Activated CD8-positive, alpha-beta T cell treated with anti-CD3 and anti-CD28 coated beads for 36 hours (primary cell): ENCODE measurements at places on chromosomes 6 and 20. TPM values are rescaled to one million over a fixed set of nuclear protein-coding genes. Genes with fewer than 3 reads are reported as not detected.
A peak's percentile ranks its signal among the peaks of the same experiment; 100 is the strongest.

The IYD gene
- total RNA-seq = not detected

The IL20RA gene
- not detected for total RNA-seq

The LRRN4 gene
- not detected for total RNA-seq

The CRISP3 gene
- not detected for total RNA-seq

GRCh38 chr20:63121246-63121645 is 94.7 kb downstream of the YTHDF1 start:
- peaks cover 17% of the 10 kb centered on the region for H3K27me3 ChIP-seq
- no peak for DNase-seq
- H3K4me1 ChIP-seq = no peaks in the 10 kb centered on the region
- no peak overlapping the region for H3K4me3 ChIP-seq
- H3K27ac ChIP-seq = no peak overlapping the region
- H3K36me3 ChIP-seq = no peaks in the 10 kb centered on the region

DNA sequence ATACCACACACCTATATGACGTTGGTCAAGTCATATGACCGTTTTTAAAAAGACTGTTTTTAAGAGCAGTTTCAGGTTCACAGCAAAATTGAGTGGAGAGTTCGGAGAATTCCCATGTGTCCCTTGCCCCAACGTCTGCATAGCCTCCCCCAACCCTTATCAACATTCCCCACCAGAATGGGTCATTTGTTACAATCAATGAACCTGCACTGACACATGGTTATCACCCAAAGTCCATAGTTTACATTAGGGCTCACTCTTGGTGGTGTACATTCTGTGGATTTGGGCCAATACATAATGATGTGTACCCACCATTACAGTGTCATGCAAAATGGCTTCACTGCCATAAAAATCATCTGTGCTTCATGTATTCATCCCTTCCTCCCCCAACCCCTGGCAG is 52.0 kb downstream of the ZBTB2 start:
- H3K4me1 ChIP-seq = no peaks in the 10 kb centered on the region
- H3K4me3 ChIP-seq = no peak overlapping the region
- no peaks in the 10 kb centered on the region for H3K36me3 ChIP-seq
- no peak overlapping the region for H3K27ac ChIP-seq

GRCh38 chr6:125700581-125701353 is 48.7 kb upstream of the HEY2 start:
- H3K27me3 ChIP-seq = peaks cover 5% of the 10 kb centered on the region
- no peak for DNase-seq
- no peak overlapping the region for H3K4me3 ChIP-seq
- no peaks in the 10 kb centered on the region for H3K36me3 ChIP-seq
- no peak overlapping the region for H3K27ac ChIP-seq

- peaks cover 8% of the 10 kb centered on the region for H3K4me1 ChIP-seq
- H3K27ac ChIP-seq = no peak overlapping the region
- no peaks in the 10 kb centered on the region for H3K27me3 ChIP-seq
- H3K4me3 ChIP-seq = no peak overlapping the region
Observed at GRCh38 chr6:39166912-39167290, 51.9 kb upstream of the SAYSD1 start.

DNA sequence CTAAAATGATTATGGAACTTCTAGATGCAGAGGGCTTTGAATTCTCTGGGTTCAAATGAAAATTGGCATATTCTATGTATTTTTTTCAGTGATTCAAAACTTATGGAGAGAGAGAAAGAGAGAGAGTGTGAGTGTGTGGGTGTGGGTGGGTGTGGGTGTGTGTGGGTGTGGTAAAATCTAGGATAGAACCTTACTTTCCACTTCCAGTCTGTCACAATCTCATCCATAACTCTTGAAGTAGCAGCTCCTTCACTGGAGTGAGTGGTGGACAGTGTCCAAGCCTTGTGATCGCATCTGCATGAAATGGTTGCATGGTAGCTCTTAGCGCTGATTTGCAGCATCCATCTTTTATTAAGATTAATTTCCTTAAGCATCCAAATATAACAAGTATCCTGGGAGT is 37.7 kb downstream of the ADGB start:
- peaks cover 2% of the 10 kb centered on the region for H3K27me3 ChIP-seq
- H3K36me3 ChIP-seq = no peaks in the 10 kb centered on the region
- H3K4me1 ChIP-seq = no peaks in the 10 kb centered on the region
- DNase-seq = no peak
- H3K27ac ChIP-seq = no peak overlapping the region

- peaks cover 2% of the 10 kb centered on the region for H3K36me3 ChIP-seq
- H3K27ac ChIP-seq = no peak overlapping the region
- peaks cover 6% of the 10 kb centered on the region for H3K27me3 ChIP-seq
- no peaks in the 10 kb centered on the region for H3K4me1 ChIP-seq
Observed at GRCh38 chr6:168013250-168013915, 15.9 kb downstream of the KIF25 start.

DNA sequence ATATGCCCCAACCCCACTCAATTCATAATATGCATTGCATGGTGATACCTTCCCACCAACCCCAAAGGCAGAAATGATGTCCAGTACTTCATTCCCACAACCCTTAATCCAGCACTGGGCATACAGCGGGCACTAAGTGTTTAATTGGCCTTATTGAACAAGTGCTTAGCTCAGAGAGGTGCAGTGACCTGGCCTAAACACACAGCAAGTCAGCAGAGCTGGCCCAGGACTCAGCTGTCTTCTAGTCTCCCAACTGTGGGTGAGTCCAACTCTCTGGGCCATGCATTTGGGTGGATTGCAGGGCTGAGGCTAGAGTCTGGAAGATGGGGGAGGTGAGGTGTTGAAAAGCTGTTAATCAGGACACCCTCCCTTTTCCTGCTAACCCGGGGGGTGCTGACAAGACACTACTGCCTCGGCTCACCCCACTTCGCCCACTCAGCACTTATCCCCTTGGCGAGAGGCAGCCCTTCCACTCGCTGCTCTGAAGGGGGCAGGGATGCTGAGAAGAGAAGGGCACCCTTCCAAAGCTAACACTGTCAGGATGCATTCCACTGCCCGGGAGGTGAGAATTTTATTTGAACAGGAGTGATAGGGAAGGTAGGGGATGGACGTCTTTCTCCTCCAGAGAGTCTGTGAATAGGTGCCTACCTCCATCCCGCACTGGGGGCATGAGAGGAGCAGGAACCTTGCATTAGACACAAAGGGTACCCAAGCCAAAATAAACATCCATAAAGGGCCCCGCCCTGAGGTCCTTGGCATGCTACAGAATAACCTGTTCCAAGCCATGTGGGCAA is 14.2 kb downstream of the KCNK5 start:
- DNase-seq = no peak
- no peak overlapping the region for H3K27ac ChIP-seq
- H3K36me3 ChIP-seq = peaks cover 71% of the 10 kb centered on the region

DNA sequence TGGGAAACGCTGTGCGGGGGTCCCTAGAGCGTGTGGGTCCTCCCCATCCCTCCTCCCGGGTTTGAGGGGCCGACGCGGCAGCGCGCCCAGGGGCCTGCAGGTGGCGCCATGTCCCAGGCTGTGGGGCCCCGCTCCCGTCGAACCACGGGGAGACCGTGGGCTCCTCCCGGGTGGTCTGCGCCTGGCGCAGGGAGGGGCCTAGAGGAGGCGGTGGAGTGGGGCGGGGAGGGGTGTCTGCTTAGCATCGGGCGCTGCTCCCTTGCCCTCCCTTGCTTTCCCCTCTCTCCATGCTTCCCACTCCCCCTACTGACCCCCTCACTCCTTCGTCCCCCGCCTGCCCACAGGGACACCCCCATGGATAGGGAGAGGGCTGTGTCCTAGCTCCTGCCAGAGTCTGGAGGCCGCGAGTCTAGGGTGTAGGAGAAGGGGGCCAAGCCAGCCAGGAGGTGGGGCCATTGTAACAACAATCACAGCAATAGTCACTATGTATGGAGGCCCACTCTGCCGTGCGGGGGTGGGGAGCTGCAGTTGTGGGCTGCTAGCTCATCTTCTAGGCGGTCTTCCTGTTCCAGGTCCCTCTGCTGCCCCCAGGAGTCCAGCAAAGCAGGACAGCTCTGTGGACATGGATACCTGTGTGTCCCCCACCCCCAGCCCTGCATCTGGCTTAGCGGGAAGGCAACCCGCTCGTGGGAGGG is 51.7 kb downstream of the CHMP4B start:
- no peak overlapping the region for H3K27ac ChIP-seq
- no peak overlapping the region for H3K4me3 ChIP-seq
- H3K4me1 ChIP-seq = peaks cover 19% of the 10 kb centered on the region
- H3K27me3 ChIP-seq = no peaks in the 10 kb centered on the region
- no peaks in the 10 kb centered on the region for H3K36me3 ChIP-seq
- DNase-seq = peak; percentile 73

DNA sequence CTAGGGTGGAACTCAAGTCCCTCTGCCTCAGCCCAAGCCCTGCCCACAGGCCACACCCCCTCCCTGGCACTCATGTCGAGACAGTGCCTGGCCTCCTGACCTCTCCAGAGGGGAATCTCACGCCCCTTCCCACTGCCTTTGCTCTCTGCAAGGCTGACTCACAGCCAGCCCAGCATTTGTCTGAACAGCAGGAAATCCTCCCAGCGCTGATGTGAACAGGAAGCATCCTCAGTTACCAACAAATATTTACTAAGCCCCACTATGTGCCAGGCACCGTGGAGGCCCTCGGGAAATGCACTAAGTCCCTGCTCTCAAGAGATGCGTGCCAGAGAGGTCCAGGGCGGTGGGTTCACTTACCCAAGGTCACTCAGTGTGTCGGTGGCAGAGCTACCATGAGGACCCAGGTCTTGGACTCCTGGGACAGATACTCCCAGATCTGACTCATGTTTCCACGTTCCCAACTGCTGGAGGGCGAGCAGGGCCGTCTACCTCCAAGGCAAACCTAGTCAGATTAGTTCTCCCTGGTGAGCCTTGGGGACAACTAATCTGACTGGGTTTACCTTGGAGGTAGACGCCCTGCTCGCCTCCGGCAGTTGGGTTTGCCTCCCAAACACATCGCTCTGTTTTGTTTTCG is 7.8 kb downstream of the ADA start:
- peaks cover 14% of the 10 kb centered on the region for H3K36me3 ChIP-seq
- H3K4me1 ChIP-seq = peaks cover 61% of the 10 kb centered on the region
- peak; percentile 50 for DNase-seq
- H3K27me3 ChIP-seq = no peaks in the 10 kb centered on the region
- peak overlapping the region; percentile 96 for H3K27ac ChIP-seq

- peaks cover 21% of the 10 kb centered on the region for H3K4me1 ChIP-seq
- H3K27me3 ChIP-seq = peaks cover 9% of the 10 kb centered on the region
- H3K36me3 ChIP-seq = no peaks in the 10 kb centered on the region
- H3K4me3 ChIP-seq = no peak overlapping the region
Observed at GRCh38 chr6:11902527-11902926, 109.6 kb upstream of the HIVEP1 start.

GRCh38 chr6:32371229-32371628 is 474 bp downstream of the TSBP1 start:
- H3K27ac ChIP-seq = no peak overlapping the region
- no peaks in the 10 kb centered on the region for H3K36me3 ChIP-seq
- DNase-seq = no peak
- H3K4me3 ChIP-seq = no peak overlapping the region
